Colonic mucosa (tissue), 4 donors: ENCODE measurements at places on chromosomes 3 and 15. TPM values are rescaled to one million over a fixed set of nuclear protein-coding genes. Genes with fewer than 3 reads are reported as not detected.

DNA sequence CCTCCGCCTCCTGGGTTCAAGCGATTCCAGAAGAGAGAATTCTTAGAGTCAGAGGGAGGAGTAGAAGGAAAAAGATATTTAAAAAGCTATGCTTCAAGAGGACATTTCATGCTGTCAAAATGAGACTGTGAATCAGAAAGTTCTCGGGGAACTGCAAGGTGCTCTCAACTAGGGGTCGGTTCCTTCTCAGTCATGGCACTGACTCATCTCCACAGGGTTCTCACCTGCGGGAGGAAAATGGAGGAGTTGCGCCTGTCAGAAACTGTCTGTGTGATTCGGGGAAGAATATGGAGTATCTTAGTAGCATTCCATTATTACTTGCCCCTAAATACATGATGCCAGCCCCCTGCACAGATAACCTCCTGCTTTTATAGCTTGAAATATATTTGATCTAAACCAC is 47.4 kb downstream of the APH1B start:
- no peak for DNase-seq
- H3K27me3 ChIP-seq: no peaks in the 10 kb centered on the region
- H3K36me3 ChIP-seq: no peaks in the 10 kb centered on the region
- no peak overlapping the region for H3K4me3 ChIP-seq
- no peaks in the 10 kb centered on the region for H3K4me1 ChIP-seq
- H3K27ac ChIP-seq: no peak overlapping the region

DNA sequence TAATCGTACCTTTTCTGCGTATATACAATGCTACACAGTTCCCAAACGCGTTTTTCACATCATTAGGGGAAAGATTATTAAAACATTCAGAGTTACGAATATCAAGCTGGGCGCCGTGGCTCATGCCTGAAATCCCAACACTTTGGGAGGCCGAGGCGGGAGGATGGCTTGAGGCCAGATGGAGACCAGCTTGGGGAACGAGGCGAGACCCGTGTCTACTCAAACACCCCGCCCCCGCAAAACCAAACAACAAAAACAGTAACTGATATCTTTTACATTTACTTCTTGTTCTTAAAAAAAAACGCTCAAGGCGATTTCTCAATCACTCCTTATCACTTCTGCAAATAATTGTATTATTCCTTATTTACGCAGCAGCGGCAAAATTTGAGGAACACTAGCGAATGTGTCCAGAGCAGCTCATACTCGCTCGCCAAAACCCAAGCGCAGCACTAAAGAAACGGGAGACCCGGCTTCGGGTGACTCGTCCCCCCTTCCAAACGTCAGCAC is 1.2 kb downstream of the ZBTB11 start:
- no peaks in the 10 kb centered on the region for H3K27me3 ChIP-seq
- peak overlapping the region; percentile 99 for H3K4me3 ChIP-seq
- peak overlapping the region; percentile 100 for H3K27ac ChIP-seq
- H3K4me1 ChIP-seq: peaks cover 4% of the 10 kb centered on the region
- H3K36me3 ChIP-seq: no peaks in the 10 kb centered on the region
- DNase-seq: peak; percentile 50

DNA sequence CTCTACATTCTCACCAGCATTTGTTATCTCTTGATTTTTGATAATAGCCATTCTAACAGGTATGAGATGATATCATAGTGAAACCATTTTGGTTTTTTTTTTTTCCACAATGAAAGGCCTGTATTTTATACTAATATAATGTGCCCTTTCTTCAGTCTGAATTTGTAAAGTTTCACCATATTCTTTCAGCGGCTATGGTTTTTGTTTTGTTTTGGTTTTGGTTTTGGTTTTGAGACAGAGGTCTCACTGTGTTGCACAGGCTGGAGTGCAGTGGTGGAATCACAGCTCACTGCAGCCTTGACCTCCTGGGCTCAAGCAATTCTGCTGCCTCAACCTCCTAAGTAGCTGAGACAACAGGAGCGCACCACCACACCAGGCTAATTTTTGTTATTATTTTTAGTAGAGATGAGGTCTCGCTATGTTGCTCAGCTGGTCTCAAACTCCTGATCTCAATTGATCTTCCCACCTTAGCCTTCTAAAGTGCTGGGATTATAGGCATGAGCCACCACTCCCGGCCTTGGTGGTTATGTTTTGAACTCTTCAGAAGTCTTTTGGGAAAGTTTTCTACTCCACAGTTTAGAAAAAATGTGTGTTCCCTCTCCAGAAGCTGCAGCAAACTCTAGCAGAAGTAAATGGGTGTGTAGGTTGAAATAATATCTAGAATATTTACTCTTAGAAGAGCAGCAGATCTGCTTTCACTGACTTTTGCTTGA is 110.2 kb upstream of the UMPS start:
- H3K4me3 ChIP-seq: no peak overlapping the region
- peak overlapping the region; percentile 55 for H3K27ac ChIP-seq
- H3K27me3 ChIP-seq: no peaks in the 10 kb centered on the region

GRCh38 chr3:32229565-32229964 is 8.9 kb upstream of the CMTM8 start:
- H3K4me1 ChIP-seq: no peaks in the 10 kb centered on the region
- no peak overlapping the region for H3K4me3 ChIP-seq

GRCh38 chr3:196218155-196218712 is 1.9 kb downstream of the SLC51A start:
- H3K4me3 ChIP-seq: no peak overlapping the region
- H3K36me3 ChIP-seq: no peaks in the 10 kb centered on the region
- peaks cover 22% of the 10 kb centered on the region for H3K4me1 ChIP-seq

DNA sequence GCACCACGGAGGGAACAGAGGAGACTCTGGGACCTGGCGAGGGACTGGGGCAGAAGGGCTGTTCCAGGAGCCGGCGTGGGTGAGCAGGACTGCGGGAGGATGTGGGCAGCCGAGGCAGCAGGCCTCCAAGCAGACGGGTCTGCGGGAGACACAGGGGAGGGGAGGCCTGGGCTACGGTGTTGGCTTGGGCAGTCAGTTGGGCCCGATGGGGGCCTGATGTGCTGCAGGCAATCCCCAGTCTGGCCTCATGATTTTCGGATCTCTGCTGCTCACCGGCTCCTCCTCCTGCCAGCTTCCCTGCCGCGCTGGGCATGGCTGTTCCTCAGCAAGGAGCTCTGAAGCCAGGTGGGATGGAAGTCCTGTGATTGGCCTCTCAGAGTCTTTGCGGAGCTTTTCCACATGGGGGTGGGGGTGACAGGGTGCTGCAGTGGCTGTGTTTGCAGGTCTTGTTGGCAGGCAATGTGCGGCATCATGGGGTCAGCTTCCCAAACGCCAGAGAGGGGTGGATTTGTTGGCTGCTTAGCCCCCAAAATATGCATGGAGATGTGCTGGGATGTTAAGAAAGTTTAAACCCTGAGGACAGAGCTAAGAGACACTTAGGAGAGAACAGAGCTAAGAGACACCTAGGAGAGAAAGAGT is 19.3 kb downstream of the MINAR1 start:
- no peak overlapping the region for H3K4me3 ChIP-seq
- no peaks in the 10 kb centered on the region for H3K36me3 ChIP-seq
- DNase-seq: no peak
- no peaks in the 10 kb centered on the region for H3K4me1 ChIP-seq

DNA sequence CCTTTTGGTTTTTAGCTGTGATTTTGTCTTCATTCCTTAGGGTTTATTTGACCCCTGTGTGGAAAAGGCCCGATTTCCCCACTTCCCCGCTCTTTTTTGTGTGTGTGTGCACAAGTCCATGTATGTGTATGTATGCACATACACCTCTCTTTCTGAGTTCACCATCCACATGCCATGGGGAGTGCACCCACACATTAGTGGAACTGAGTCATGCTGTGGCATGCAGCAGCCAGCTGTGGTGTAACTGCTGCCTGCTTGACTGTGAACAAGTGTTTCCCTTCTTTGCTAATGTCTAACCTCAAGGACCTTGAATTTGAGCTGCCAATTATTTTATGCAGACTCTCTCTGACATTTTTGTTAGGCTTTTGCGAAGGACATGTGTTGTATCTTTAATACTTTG is 434.9 kb upstream of the TPM1 start:
- H3K36me3 ChIP-seq: no peaks in the 10 kb centered on the region
- peaks cover 6% of the 10 kb centered on the region for H3K4me1 ChIP-seq
- H3K4me3 ChIP-seq: no peak overlapping the region
- DNase-seq: no peak
- no peak overlapping the region for H3K27ac ChIP-seq

- H3K4me3 ChIP-seq: no peak overlapping the region
- no peaks in the 10 kb centered on the region for H3K4me1 ChIP-seq
- no peaks in the 10 kb centered on the region for H3K27me3 ChIP-seq
- no peak for DNase-seq
- no peaks in the 10 kb centered on the region for H3K36me3 ChIP-seq
- no peak overlapping the region for H3K27ac ChIP-seq
These were observed 1375.1 kb upstream of the ALCAM start for GRCh38 chr3:103991461-103992115.

GRCh38 chr3:54882129-54882833 is 45.6 kb downstream of the LRTM1 start:
- H3K27me3 ChIP-seq: no peaks in the 10 kb centered on the region
- no peak for DNase-seq
- H3K27ac ChIP-seq: no peak overlapping the region
- H3K36me3 ChIP-seq: no peaks in the 10 kb centered on the region
- no peak overlapping the region for H3K4me3 ChIP-seq

GRCh38 chr15:93709708-93710107 is 521.7 kb upstream of the MCTP2 start:
- no peaks in the 10 kb centered on the region for H3K27me3 ChIP-seq
- DNase-seq: no peak
- H3K4me3 ChIP-seq: no peak overlapping the region
- H3K36me3 ChIP-seq: no peaks in the 10 kb centered on the region
- H3K27ac ChIP-seq: no peak overlapping the region

DNA sequence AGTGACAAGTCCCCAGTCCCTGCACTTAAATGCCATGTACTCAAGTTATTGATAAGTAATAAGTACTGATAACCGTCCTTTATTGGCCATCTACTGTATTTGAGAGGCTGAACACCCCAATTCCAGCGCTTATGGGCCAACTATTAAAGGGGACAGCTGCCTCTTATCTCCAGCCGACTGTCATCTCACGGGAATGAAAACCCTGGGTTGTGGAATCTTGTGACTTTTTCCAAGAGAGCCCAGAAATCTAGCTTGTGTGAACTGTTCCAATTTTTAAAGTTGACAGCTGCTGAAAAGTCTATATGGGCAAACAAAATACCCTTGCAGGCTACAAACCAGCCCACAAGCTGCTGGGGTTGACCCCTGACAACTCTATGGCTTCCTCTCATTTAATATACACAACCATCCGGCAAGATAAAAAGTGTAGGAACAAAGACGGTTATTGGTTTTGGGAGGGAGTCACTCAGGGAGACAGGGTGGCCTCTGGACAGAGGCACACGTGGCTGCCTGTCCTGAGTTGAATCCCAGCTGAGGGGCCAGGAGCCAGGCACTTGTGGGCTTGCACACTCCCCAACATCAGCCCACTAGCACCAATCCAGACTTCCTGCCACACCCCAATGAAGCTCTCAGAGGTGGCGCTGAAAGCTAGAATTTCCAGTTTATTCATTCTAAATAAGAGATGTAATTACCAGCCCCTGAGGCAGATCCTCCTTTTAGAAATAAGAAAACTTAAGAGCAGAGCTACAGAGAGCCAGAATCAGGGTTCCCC is 16.2 kb downstream of the SPSB4 start:
- no peaks in the 10 kb centered on the region for H3K36me3 ChIP-seq
- no peak overlapping the region for H3K4me3 ChIP-seq
- no peak for DNase-seq
- H3K27ac ChIP-seq: no peak overlapping the region
- no peaks in the 10 kb centered on the region for H3K4me1 ChIP-seq

GRCh38 chr15:100350434-100351226 is 8.9 kb upstream of the ADAMTS17 start:
- H3K36me3 ChIP-seq: no peaks in the 10 kb centered on the region
- peak overlapping the region; percentile 84 for H3K27ac ChIP-seq
- peaks cover 4% of the 10 kb centered on the region for H3K4me1 ChIP-seq
- peak; percentile 67 for DNase-seq

The ADGRG7 gene
- 3.2 TPM for total RNA-seq

The FETUB gene
- 0.22 TPM for total RNA-seq

The GOLGA6D gene
- total RNA-seq: not detected

The FAM219B gene
- 54.2 TPM for total RNA-seq

The KCNMB2 gene
- 0.42 TPM for total RNA-seq

The CASR gene
- total RNA-seq: 0.22 TPM

The KLHL40 gene
- not detected for total RNA-seq

The TGM4 gene
- not detected for total RNA-seq
